NCI-H774 (cell line): ENCODE measurements at places on chromosomes 1 and 21.

DNA sequence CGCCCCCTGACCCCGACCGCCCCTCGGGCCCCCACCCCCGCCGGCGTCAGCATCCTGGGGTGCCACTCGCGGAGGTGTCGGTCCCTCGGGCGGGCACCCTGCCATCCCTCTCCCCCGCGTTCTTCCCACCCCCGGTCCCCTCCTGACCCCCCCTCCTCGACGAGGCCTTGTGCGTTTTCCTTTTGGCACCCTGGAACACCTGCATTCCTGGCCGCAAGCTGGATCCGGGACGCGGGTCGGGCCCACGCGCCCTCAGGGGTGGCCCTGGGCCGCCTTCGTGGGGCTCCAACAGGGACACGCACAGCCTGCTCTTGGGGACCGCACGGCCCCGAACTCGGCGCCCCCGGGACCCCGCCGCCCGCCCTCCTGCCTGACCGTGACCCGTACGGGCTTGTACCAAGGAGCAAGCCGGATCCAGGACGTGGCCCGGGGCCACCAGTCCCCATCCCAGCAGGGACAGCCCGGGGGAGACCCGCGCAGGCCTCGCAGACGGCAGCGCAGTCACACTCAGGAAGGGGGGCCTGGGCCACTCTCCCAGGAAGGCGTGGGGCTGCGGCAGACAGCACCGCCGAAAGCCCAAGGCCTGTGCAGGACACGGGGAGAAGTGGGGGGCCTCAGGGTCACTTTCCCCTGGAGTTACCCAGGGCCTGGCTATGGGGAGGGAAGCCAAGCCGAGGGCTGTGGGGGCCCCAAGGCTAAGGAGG lies 579 bp upstream of the SLC19A1 start:
- DNase-seq = no peak

GRCh38 chr21:14684071-14684470 lies 138.0 kb upstream of the SAMSN1 start:
- no peak for DNase-seq

GRCh38 chr1:203049077-203049476 lies 22.8 kb downstream of the PPFIA4 start:
- no peak for DNase-seq

DNA sequence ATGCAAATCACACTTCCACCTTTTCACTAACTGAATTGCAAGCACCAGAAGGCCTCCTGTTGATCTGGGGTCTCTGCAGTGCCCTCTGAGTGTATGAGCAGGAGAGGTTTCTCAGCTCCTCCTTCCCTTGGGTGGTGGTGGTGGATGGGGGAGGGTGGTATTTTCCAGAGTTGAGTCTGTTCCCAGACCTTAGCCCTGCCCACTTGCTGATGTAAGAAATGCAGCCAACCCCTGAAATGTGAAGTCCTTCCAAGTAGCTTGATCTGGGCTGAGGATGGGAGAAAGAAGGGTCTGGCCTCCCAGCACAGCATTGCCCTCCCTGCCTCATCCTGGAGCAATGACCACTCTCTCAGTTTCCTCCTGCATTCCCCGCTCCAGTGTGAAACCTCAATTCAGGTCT lies 6.3 kb upstream of the FOXD2 start:
- DNase-seq = no peak

DNA sequence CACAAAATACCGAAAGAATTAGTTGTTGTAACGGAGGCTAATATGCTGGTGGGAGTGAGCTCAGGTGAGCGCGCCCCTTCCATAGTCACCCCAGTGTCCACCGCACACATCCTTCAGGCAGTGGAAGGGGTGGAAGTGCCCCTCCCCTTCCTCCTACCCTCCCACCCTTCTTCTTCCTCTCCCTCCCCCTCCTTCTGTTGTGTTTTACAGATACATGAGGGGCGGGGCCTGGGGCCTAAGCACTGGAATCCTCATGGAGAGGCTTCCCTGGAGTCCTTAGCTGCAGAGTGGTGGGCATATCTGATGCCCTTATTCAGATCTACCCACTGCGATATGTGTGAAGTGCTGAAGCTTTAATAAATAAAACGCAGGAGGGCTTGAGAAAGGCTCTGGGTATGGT lies 10.3 kb upstream of the ADARB1 start:
- DNase-seq = no peak

- DNase-seq = no peak
These were observed 57.2 kb downstream of the SLC9C2 start for GRCh38 chr1:173545688-173546087.

DNA sequence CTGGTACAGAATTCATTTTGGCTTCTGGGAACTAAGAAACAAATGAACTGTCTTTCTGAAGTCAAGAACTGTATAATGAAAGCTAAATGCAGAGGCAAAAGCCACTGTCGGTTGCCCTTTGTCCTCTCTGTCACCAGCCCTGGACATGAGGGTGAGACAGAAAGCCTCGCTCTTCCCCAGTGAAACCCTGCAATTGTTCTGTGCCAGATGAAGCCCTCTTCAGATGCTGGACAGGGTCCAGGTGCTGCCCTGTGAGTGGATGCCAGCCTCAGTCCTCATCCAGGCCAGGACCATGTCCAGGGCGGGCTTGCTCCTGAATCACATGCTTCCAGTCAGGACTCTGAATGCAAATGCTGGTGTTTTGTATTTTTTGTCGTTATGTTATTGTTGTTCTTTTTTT lies 138.7 kb downstream of the RUNX1 start:
- no peak for DNase-seq

GRCh38 chr1:62386351-62387121 lies 50.3 kb upstream of the USP1 start:
- DNase-seq = no peak

DNA sequence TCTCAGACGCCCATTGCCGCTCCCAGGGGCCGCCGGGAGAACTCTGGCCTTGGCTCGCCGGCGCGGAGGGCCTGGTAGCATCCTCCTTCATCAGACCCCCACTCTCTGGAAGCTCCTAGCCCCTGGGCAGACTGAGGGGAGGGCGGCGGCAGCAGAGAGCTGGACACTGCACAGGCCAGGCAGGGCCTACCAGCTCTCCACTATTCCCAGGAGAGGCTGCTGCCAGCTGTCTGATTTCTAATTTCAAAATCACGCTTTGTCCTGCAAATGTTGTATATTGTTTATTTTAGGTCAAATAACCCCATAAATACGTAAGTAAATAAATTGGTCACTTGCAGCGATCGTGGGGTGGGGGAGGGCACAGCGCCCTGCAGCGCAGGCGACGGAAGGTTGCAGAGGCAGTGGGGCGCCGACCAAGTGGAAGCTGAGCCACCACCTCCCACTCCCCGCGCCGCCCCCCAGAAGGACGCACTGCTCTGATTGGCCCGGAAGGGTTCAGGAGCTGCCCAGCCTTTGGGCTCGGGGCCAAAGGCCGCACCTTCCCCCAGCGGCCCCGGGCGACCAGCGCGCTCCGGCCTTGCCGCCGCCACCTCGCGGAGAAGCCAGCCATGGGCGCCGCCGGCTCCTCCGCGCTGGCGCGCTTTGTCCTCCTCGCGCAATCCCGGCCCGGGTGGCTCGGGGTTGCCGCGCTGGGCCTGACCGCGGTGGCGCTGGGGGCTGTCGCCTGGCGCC lies at the start of gene MTARC1:
TSS of gene MTARC1 (plus strand) at position 577 of the 732 bp plus-strand sequence. CDS start at position 609, 32 bp downstream.
- peak; percentile 83 for DNase-seq

DNA sequence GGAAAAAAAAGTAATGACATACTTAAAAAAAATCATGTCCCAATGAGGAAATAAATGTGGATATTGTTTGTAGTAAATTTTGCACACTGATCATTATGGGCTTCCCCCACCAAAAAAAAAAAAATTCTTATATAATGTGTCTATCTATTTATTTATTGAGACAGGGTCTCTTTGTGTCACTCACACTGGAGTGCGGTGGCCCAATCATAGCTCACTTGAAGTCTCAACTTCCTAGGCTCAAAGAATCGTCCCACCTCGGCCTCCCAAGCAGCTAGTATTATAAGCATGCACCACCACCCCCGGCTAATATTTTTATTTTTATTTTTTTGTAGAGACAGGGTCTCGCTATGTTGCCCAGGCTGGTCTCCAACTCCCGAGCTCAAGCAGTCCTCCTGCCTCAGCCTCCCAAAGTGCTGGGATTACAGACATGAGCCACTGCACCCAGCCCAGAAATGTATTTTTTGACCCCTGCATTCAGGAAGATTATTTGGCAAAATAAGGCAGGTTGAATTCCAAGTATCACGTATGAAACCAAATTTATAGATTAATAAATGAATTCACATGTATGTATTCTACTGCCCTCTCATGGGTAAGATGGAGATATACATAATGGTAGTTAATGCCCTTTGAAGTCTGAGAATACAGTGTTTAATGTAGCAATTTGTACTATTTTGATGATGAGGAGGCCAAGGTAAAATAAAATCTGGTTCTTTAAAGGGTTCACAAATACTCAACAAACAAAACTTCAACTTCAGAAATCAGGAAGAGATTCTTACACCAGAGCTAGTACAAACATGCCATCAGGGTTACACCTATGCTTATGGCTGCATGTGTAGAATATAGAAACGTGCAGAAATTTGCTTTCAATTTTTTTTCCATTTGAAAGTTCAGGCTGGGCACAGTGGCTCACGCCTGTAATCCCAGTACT lies 1.4 kb upstream of the DENND2C start:
- no peak for DNase-seq

- DNase-seq = no peak
These were observed 231.9 kb downstream of the TNR start for GRCh38 chr1:175511496-175511895.

GRCh38 chr21:32348604-32349332 lies 44.0 kb downstream of the URB1 start:
- DNase-seq = peak; percentile 15

DNA sequence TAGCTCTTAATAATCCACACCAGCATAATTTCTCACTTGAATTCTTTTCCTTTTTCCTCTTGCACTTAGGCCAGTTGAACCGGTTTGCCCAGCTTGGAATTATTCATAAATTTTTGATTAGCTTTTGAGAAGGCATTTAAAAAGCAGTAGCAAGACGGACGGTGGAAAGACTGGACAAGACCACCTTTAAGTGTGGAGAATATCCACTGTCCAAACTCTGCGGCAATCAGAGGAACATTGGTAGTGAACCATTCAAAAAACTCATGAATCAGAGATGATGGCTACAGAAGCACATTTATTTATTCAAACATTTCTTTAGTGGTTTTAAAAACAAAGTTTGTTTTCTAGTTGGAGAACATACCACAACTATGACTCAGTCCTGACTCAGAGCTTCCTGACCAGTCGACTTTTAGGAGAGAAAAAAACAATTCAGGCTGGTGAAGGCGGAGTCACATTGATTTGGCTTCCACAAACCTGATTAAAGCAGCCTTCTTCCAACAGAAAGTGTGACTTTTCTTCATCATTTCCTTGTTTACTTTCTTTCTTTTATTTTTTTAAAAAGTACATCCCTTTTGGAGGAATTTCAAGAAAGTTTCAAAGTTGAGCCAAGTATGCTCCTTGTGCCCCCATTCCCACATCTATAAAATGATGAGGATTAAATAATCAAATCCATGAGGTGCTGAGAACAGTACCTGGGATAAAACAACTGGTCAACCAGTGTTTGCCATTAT lies 128.8 kb downstream of the ADSS2 start:
- DNase-seq = no peak

DNA sequence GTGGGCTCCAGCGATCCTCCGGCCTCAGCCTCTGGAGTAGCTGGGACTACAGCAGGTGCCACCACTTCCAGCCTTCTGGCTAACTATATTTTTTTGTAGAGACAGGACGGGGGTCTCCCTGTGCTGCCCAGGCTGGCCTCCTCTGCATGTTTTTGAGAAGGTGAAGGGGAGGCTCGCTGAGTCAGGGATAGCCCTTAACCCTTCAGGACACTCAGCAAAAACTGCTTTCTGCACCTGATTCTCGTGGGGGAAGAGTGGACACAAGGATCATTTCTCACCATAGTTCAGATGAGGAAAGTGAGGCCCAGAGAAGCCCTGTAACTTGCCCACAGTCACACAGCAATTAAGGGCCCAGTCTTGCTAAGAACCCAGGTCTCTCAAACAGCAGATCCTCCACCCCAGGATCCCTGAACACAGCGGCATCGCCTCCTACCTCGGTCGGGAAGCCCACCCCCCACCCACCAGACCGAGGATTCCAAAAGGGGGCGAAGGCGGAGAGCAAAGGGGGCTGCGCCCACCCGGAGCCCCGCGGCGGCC lies 1.3 kb downstream of the FGR start:
- no peak for DNase-seq

DNA sequence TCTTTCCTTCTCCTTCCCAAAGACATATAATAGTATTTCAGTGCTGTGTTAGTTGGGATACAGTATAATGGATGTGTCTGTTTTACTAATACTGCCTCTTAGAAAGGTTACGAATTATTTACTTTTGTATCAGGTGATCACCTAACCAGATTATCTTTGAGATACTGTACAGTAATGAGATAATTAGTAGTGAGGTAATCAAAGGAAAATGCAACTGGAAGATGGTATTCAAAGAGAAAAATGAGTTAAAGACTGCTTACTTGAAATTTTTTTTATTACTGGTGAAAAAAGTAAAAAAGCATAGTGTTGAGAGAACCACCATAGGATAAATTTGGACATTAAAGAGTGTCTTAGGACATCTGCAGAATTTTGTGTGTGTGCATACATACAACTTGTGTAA lies 10.9 kb downstream of the SMG7 start:
- no peak for DNase-seq

GRCh38 chr21:26813426-26813998 lies 31.7 kb downstream of the ADAMTS1 start:
- DNase-seq = no peak

- DNase-seq = no peak
These were observed 27.7 kb downstream of the ACOT11 start for GRCh38 chr1:54575605-54576290.

- DNase-seq = no peak
These were observed 76.7 kb downstream of the LRRC8D start for GRCh38 chr1:89897347-89898133.

GRCh38 chr1:216523449-216524190 lies 100.4 kb upstream of the USH2A start:
- DNase-seq = no peak

- no peak for DNase-seq
These were observed 85.8 kb upstream of the ZNF648 start for GRCh38 chr1:182147136-182147820.

GRCh38 chr1:192545896-192546521 lies 29.6 kb upstream of the RGS1 start:
- DNase-seq = no peak
